ENCODE measurements at places on chromosomes 12 and 14.

DNA sequence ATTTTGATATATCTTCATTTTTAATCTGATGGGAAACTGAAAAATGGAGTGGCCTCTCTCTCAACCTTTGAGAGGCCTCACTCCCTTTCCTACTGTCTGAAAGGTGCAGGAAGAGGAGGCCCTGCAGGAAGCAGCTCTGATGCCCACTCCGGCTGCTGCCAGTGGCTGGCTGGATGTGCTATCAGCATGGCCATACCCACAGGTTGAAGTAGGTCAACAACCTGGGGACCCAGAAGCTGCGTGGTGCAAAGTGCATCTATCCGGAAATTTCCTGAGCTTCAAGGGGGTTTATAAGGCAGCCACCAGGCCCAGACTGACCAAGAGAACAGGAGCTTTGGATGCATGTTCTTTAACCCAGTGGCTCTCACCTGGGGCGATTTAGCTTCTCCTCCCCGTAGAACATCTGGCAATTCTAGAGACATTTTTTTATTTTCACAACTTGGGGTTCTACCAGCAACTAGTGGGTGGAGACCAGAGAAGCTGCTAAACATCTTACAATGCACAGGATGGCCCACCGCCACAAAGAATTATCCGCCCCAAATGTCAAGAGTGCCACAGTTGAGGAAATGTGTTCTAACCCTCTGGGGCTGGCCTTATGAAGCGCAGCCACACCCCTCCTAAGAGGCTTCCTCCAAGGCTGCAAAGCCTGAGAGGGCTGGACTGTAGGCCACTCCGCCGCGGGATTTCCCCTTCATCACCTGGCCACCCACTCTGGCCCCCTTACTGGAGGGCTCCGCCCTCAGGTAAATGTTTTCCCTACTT lies 8.2 kb upstream of the BATF start:
- DNase-seq, result peak; percentile 31

DNA sequence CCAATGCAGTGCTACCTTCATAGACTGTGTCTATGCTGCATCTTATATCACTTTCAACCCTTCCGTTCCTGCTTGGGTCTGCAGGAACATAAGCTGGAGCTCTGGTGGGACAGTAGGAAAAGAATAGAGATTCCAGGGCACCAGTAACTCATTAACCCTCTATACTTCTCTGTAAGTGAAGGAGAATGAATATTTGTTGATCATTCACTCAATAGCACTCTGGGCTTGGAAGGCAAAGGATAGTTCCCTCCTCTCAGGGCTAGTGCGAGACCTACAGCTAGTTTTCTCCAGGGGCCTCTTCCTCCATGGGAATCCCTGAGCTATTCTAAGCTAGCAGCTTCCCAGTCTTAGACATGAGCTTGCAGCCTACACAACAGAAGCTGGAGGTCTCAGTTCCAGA lies 84.7 kb downstream of the BMP4 start:
- no peak for DNase-seq

DNA sequence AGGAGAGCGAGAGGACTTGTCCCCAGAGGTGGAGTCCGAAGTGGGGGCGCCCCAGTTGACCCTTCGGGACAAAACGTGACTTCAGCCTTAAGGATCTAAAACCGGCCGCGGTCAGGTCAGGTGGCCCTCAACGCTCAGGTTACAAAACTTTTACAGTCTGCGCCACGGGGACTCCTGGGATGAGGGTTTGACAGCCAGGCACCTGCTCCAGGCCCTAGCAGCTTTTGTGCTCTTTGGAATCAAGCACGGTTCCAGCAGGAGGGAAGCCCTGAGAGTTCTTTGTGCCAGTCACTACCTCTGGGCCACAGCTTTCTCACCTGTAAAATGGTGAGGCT lies 337 bp downstream of the ZC2HC1C start:
- no peak for DNase-seq

DNA sequence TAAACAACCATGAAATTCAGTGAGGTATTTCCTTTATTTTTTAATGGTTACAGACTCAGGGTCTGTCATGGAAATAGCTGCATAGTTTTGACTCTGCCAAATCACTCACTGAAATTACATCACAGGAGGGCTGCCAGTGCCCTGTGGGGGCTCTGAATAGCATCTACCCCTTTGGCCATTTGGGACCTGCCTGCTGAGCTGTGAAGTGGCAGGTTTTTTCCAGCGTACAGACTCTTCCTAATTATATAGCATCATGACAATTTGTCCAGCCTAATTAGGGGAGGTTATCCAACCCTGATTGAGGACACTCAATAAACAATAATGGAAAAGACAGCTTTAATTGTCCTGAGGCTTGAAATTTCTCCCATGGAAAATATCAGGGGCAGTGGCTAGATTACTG lies 1.8 kb upstream of the COCH start:
- DNase-seq, result no peak

DNA sequence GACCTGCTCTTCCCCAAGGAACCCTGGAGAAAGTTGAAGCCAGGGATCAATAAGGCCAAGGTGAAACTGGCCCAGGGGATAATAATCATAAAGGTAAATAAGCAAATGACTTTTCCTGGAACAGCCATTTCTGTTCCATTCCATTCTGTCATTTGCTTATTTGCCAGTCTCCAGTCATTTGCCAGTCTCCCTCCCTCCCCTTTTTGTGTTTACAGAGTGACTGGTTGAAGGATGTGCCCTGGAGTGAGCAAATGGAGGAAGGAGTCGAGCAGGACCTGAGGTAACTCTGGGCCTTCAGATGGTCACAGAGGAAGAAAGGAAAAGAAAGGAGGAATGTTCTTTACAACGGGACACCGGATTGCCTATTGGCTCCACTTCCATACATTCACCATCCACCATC lies 17.8 kb upstream of the DCD start:
- no peak for DNase-seq

GRCh38 chr12:8154526-8154925 lies 2.3 kb upstream of the ZNF705A start:
- DNase-seq, result peak; percentile 4

DNA sequence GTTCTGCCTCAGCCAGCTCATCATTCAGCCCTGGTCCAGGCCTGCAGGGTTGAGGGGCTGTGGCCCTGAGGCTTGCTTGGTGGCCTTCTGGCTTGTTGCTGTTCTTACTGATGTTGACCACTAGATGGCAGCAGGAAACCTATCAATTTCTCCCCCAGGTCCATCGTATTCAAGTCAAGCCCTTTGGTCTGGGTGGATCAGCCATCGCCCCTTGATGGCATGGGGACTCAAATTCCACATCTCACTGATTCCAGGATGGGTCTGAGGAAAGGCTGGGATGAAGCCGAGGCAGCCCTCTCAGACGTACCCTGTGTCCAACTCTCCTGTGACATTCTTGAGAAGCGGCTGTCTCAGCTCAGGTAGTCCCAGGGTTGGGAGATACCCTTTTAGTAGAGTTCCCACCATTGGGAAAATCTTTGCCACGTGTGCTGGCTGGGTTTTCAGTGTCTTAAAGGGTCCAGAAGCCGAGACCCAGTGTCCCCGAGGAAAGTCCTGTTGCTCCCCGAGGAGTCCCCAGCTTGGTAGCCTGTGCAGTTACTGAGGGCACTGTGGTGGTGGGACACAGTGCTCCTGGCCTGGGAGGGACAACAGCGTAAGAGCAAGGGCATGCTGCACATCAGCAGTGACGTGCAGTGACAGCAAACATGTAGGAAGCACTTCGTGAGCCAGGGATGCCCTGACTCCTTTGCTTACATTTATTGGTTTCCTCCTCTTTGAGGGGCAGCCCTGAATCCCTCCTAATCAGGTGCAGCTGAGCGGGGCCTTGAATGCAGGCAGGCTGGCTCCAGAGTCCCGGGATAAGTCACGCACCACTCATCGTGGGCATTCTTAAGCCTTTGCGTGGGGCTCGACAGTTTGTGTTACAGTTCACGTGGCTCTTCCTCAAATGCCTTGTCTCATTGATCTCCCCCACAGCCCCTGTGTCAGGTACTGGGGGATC lies 58.6 kb downstream of the TSPAN9 start:
- peak; percentile 30 for DNase-seq

DNA sequence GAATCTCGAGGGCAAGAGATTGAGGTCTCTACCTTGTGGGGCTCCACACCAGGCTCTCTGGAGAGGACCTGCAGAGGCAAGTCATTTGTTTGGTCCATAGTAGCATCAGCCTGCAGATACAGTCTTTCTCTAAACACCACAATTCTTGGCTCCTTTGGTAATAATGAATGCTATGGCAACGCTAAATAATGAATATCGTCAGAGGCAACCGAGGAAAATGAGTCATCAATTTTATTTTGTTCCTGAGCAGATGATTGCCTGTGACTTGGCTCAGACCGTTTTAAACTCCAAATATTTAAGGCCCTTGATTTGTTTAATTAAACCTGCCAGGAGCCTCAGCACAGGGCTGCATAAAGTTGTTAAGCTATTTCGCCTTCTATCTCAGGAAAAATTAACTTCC lies 924.1 kb upstream of the TMEM132C start:
- no peak for DNase-seq

GRCh38 chr12:55697686-55698085 lies 10.0 kb downstream of the ITGA7 start:
- no peak for DNase-seq

DNA sequence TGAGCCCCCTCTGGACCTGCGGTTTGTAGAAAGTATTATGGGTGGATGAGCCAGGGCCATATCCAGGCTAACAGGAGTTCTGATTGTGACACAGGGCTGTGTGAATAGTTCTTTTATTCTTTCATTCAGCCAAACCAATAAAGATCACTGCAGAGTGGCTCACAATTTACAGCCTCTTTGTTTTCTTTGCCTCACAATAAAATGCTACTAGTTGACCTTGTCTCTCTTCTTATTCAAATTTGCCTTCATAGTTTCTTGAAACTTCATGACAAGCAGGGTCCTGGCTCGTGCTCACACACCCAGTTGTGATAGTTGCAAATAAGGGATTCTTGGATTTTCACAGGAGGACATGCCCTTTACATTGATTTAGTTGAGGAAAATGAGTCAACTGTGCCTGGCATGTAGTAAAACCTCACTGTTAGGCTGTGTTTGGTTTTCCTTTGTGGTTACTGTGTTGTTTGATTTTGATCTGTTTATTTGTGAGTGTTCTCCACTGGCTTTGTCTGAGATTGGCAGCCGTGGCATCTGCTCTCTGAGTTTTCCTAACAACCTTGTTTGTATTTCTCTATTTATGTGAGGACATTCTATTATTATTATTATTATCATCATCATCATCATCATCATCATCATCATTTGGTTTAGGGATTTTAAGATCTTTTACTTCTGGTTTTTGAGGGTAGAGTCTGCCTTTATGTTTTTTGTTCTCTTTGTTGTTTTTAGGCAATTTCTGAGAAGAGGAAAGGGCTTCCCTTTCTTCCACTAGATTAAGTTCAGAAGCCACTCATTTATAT lies 2.7 kb upstream of the KRT6B start:
- no peak for DNase-seq

- no peak for DNase-seq
These were observed 75.9 kb upstream of the TMPO start for GRCh38 chr12:98439471-98439951.

DNA sequence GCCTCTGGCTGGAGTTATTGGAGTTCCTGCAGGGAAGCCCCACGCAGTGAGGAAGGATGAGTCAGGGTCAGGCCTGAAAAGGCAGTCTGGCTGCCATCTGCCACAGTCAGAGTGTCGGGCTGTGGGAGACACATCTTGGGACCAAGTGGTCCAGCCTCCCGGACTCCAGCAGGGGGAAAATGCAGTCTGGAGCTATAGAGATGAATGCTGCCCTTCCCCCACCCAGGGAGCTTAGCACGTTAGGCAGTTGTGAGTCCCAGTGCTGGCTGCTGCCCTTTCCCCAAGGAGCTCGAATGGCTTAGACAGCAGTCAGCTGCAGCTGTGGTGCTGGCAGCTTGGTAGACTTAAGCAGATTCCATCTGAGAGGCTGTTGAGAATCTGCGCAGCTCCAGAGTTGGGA lies 8.2 kb upstream of the NTS start:
- DNase-seq, result no peak

DNA sequence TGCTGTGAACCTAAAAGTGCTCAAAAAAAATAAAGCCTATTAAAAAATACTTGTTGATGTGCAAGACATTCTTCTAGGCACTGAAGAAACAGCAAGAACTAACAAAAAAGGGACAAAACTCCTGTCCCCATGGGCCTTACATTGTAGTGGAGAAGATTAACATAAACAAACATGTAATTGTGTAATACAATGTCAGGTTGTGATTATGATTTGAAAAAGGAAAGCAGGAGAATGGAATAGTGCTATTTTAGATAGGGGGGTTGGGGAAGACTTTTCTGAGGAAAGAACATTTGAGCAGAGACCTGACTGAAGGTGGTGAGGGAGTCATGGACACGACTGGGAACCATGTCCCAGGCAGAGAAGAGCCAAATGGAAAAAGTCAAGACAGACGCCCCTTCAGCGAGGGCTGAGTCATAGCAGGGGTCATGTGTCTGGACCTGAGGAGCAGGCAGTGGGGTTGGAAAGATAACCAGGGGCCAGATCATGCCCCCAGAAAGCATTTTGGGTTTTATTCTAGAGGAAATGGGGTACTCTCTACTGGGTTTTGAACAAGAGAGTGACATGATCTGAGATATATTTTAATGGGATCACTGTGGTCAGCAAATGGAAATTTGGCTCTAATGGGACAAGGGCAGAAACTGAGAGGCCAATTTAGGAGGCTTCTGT lies 19.4 kb upstream of the IFNG start:
- DNase-seq, result no peak

- no peak for DNase-seq
These were observed 170.9 kb downstream of the DUSP6 start for GRCh38 chr12:89181271-89181920.

DNA sequence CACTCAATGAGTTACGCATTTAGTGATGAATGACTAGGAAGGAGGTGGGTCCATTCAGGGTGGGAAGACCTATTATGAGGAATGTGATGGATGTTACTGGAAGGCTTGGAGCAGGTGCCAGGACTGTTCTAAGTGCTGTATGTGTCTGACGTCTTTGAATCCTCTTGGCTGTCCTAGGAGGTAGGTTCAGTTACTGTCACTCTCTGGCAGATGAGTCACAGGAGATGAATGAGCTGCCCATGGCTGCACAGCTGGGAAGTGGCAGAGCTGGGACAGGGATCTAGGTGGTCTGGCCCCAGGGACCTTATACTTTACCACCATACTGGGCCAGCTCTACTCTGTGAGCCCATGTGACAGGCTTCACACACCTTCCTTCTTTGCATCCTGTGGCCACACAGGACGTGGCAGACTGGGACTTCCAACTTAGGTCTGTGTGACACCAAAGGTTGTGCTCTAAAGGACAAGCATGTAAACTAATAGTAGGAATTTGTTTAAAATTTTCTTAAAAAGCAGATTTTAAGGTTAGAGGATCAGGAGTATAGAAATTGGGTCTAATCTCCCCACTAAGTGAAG lies 24.0 kb downstream of the TCTN1 start:
- DNase-seq, result no peak

Measured in CD4-positive, alpha-beta T cell treated with Interleukin-6 for 4 hours (primary cell).